ENCODE measurements at places on chromosomes 1 and 21. TPM values are rescaled to one million over a fixed set of nuclear protein-coding genes. Genes with fewer than 3 reads are reported as not detected.

The PTGER3 gene
- 0.20 TPM for polyA plus RNA-seq

DNA sequence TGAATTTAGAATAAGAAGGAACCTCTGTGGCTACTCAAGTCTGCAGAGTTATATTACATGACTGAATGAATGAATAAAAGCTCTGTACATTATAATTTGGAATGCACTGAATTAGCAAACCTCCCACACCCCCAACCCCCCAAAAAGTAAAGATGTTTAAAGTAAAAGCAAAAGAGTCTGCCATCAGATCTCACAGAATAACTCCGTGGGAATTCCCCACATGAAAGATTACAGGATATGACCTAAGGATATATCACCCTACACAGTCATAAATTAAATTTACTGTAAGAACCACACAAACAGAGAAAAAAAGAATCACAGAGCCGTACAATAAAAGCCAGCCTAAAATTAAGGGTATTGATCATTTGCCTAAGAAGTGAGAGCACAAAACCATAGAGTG, 587.3 kb downstream of the PTPRC start:
- DNase-seq: peak; percentile 33

DNA sequence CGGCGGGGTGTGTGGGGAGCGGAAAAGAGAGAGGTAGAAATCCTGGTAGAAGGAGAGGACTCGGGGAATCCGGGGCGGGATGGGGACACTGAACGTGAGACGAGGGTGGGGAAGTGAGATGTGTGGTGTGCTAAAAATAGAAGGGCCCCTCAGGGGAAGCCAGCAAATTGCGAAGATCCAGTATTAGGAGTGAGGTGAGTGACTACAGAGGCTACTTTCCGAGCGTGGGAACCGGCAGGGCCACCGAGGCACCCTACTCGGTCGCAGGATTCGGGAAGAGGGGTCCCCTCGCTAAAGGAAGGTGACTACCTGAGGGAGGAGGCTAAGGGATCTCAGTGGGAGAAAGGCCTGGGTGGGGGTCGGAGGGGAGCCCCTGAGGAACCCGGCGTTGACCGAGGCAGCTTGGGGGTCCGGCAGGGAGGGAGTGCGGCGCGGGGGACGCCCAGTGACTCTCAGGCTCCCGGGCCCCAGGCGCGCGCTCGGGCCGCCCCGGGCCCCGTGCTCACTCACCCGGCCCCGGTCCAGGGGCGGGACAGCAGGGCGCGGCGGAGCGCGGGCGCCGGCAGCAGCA, 318 bp downstream of the ALDH4A1 start:
- no peak for DNase-seq

- DNase-seq: peak; percentile 43
These were observed 1.5 kb downstream of the PLK3 start for GRCh38 chr1:44801491-44802305.

GRCh38 chr21:29939924-29940275, at the start of gene GRIK1:
GRIK1 (minus strand) TSS chr21:29939996.
- no peak for DNase-seq

Measured in CD4-positive, alpha-beta memory T cell (primary cell).